ENCODE measurements at places on chromosomes 2 and 18. TPM values are rescaled to one million over a fixed set of nuclear protein-coding genes. Genes with fewer than 3 reads are reported as not detected.

The IL36A gene
- not detected for total RNA-seq

The CCT4 gene
- 134 TPM for total RNA-seq

The LRRTM1 gene
- 7.7 TPM for total RNA-seq

The CNDP1 gene
- total RNA-seq: 0.61 TPM

The FAM124B gene
- 17.2 TPM for total RNA-seq

Data from spinal cord (tissue), 10 donors.